ENCODE measurements at places on chromosomes 3 and 15. TPM values are rescaled to one million over a fixed set of nuclear protein-coding genes. Genes with fewer than 3 reads are reported as not detected.
A peak's percentile ranks its signal among the peaks of the same experiment; 100 is the strongest.

Gene CA12
- 48.3 TPM for total RNA-seq

Gene PRR23A
- total RNA-seq = not detected

Gene PCOLCE2
- 54.5 TPM for total RNA-seq

Gene DPPA2
- total RNA-seq = not detected

Gene UCN2
- not detected for total RNA-seq

Gene GOLGA6A
- not detected for total RNA-seq

Gene SHF
- total RNA-seq = 8.5 TPM

Gene CYP1A2
- total RNA-seq = not detected

- no peak for DNase-seq
Observed at GRCh38 chr3:187040516-187041361, 98.6 kb downstream of the RPL39L start.

DNA sequence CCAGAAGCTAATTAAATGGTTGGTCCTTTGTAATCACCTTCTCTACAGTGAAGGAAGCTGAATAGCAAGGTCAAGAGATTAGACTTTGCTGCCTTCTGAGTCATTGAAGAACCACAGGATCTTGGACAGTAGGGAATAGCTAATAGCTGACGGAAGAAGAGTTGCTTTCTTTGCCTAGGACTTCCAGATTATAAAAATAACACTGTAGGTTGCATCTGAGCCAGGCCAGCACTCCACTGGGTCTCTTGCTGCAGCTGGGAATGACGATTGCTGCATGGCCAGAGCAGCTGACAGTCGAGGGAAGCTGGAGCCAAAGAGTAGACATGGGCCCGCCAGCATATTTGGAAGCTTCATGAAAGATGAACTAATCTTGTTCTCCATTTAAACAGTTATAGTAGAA lies 81.5 kb upstream of the KCNMB2 start:
- peak; percentile 83 for DNase-seq

DNA sequence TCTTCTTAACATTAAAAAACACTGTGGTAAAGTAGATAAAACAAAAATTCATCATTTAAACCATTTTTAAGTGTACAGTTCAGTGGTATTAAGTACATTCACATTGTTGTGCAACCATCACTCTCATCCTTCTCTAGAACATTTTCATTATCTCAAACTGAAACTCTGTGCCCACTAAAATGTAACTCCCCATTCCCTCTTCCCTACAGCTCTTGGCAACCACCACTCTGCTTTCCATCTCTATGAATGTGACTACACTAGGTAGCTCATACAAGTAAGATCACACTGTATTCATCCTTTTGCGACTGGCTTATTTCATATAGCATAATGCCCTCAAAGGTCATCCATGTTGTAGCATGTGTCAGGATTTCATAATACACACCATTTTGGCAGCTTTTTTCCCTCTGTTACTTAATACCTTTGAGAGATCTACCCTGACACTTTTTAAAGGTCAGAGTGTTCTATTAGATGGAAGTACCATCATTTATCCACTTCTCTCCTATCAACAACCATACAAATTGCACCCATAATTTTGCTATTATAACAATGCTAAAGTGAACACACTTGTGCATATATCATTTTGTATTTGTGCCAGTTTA lies 42.9 kb upstream of the FRMD4B start:
- DNase-seq = no peak

DNA sequence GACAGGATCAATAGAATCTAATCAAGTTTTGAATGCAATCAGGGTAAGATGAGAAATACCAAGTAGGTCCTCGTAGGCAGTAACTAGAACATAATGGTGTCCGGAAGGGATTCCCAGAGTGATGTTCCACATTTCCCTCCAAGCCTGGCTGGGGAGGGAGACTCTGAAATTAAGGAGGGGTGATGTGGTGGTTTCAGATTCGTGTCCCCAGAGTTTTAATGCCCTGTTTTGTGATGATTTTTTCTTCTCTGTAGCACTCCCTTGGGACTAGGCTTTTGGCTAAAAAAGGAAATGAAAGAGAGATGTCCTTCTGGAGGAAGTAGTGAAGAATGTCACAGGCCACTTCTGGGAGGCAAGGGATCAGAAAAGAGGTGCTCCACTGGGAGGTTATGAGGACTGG lies 108.3 kb upstream of the CACNA2D3 start:
- DNase-seq = no peak

DNA sequence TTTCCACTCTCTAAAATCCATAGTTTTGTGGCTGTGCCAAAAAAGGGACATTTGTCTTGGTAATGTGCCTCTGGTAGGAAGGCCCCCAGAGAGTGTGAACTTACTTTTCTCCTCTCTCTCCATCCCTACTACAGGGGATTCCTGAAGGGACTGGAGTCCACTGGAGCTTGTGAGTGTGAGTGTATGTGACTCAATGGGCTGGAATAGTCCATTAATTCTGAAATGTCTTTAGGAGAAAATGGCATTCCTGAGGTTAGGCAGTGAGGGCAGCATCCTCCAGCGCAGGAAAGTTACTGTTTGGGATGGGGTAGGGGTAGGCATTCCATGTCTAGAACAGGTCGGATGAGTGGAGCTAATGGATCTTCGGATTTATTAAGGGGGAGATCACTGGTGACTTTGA lies 59.8 kb upstream of the CACNA2D3 start:
- no peak for DNase-seq

DNA sequence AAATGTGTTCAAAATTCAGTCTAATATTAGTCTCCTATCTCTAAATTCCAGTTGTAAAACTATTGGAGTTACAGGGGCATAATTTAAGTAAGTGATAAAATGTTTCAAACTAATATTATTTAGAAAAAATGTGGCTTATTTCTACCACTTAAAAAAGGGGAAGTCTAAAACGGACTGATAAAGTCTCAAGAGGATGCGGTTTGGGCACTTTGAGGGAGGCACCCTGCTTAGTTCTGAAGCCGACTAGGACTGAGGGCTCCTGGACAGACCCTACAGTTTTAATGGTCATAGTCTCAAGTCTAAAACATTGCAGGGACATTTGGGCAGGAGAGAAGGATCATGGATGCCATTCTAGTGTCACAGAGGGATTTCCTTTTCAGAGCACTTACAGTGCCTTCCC lies 566.3 kb downstream of the NR2F2 start:
- DNase-seq = no peak

DNA sequence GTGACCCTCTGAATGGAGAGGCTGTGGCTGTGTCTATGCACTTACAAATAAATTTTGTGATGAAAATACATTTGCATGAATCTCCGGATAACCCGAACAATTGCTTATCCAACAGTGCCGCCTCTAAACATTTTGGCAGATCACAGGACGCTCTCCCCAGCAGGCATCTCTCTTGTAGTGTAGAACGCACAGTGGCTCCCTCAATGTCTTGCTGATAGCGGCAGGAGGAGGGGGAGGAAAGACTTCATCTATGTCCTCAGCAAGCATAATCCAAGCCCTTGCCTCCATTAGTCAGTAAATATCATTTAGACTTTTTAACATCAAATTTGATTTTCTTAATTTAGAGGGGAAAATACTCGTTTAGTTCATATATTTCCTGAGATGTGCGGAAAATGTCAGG lies 318.1 kb upstream of the IGF1R start:
- DNase-seq = no peak

GRCh38 chr15:72967811-72968530 lies 84.3 kb upstream of the NEO1 start:
- DNase-seq = no peak

DNA sequence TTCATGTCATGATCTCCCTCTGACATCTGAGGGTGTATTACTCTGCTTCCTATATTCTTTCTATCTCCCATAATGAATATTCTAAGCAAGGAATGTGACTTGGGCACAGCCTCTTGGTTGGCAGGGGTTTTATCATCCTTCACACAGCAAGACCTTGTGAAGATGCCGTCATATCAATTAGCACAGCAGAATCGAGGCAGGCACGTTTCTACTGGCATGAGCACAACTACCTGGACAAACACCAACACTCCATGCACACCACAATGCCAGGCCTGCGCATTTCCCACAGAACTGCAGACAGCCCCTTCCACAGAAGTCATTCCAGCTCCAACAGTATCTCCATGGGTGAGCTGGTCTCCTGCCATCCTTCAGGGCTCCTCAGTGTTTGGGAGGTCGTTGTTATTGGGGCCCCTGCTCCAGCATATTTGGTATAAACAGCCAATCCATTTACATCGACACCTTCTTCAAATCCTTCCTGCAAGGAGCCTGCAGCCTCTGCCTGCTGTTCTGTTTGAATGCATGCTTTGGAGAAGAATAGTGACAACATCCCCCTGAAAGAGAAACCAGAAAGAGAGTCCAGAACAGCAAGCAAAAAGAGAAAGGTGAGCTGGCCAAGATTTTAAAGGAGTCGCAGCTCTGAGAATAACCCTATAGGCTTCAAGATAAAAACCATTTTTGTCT lies 275.5 kb downstream of the SHOX2 start:
- no peak for DNase-seq

DNA sequence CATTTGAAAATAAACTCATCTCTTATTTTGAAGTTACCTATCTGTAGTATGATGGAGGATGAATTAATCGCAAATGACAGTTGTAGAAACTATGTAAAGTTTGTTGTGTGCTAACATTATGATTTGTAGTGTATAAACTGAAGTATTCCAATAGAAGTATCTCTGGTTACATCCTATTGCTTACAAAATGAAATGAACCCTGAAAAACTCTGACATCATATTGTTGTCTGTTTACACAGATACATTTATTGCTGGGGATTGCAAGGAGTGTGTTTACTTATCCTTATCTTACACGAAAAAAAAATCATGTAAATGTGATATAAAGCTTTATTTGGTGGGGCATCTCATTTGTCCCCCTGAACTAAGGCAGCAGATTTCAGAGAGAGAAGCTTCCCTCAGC lies 2.6 kb upstream of the ABHD10 start:
- no peak for DNase-seq

DNA sequence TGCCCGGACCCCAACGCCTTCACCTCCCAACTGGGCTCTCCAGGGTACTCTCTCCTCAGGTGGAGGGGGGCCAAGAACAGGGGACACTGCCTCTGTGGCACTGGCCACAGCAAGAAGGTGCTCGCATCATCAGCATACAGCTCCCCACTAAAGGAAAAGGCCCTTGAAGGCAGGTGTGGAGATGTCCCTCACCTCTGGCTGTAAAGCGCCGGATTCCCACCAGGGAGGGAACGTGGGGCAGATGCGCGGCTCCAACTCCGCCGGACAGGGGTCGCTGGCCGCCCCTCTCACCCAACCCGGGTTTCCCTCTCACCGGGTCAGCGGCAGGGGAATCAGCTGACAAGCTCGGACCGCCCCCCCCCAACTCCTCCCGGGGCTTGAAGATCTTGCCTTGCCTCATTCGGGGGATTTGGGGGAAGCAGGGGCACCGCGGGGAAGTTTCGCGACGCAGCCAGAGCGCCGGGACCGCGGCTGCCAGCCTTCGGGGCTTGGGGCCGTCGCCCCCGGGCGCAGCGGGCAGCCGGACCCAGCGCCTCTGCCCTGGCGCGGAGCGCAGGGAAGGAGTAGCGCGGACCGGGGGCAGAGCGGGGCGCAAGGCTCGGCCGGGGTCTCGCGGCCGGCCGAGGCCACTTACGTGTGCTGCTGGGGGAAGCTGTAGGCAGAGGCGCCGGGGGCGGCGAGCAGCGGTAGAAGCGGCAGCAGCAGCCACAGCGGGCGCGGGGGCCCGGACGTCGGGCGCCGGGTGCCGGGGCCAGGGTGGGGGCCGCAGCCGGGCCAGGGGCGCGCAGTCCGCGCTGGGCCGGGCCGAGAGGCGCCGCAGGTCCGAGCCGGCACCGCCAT lies 630 bp downstream of the CACNA2D2 start:
- no peak for DNase-seq

DNA sequence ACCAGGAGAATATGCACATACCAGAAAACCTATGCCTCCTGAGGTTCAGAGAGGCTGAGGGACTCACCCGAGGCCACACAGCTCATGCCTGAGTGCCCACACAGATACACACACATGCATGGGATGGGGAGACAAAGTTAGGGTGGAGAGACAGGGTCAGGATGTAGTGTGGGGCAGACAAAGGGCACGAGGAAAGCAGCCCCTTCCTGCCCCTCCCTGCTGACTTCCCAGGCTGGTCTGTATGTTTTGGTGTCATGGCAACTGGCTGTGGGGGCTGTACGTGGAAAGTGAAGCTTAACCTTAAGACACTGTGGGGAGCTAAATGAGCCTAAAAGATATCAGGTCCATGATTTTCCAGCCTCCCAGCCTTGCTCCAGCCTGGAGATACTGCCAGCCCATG lies 57.8 kb downstream of the EPHB3 start:
- DNase-seq = peak; percentile 76

- DNase-seq = peak; percentile 70
Observed at GRCh38 chr15:45111390-45112142, 2.4 kb downstream of the DUOX2 start.

DNA sequence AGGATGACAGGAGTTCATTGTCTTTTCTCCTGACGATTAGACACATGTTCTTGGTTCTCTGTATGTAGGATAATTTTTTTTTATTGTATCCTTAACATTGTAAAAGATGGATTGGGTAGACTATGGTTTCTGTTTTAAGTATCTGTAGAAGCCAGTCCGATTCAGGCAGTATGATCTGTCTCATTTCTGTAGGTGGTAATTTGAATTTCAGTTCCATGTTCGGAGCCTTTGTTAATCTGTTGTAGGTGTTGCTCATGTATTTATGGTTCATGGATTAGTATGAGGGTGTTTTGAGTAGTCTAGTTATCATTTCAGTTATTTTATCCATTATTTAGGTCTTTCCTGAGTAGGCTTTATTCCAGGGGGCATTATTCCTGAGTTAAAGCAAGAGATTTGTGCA lies 32.4 kb upstream of the MME start:
- no peak for DNase-seq

- no peak for DNase-seq
Observed at GRCh38 chr15:37881237-37882013, 53.0 kb upstream of the TMCO5A start.

DNA sequence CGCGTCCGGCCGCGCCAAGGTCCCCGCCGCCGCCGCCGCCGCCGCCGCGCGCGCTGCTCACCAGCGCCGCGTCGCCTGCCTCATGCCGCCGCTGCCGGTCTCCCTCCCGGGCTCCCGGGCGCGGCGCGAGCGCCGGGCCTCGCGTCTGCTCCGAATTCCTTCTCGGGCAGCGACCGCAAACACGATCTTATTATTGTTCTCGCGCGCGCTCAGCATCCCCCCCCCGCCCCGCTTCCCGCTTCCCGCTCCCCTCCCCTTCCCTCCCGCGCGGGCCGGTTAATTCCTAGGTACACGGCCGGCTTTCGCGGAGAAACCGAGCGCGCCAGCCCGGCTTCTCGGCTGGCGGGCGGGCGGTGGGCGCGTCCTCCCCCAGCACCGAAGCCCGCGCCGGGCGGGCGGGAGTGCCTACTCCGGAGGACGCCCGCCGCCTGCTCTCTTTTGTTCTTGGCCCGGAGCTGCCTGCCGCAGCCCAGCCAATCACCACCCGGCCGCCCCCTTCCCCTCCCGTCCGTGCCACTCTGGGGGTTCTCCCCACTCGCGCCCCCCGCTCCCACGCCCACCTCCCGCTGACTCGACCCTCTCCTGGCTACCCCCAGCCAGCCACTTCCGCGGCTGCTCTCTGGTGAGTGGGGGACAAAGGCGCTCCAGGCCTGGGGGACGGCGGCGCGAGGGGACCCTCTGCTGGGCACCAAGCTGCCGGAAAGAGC lies at the start of gene HDGFL3:
Gene HDGFL3, minus strand, starts transcription at position 164 of the 707 bp plus-strand sequence. CDS start 409 bp downstream, outside the sequence.
- DNase-seq = peak; percentile 89

DNA sequence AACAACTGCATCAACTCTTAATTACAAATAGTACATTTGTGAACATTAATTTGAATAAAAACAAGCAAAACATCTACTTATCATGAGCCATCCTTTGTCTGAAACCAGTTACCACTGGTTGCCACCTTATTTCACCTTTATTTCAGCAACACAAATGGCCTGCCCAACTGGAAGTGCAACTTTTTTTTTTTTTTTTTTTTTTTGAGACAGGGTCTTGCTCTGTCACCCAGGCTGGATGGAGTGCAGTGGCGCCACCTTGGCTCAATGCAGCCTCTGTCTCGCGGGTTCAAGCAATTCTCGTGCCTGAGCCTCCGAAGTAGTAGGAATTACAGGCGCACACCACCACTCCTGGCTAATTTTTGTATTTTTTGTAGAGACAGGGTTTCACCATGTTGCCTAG lies 13.1 kb downstream of the WDR82 start:
- no peak for DNase-seq

Measured in posterior vena cava (tissue), 2 donors.